ENCODE measurements at places on chromosomes 4 and X.

- H3K4me1 ChIP-seq = no peaks in the 10 kb centered on the region
- H3K27ac ChIP-seq = no peak overlapping the region
- no peak overlapping the region for H3K4me3 ChIP-seq
- H3K27me3 ChIP-seq = no peaks in the 10 kb centered on the region
- no peaks in the 10 kb centered on the region for H3K36me3 ChIP-seq
Observed at GRCh38 chrX:8139716-8140115, 31.4 kb downstream of the VCX2 start.

DNA sequence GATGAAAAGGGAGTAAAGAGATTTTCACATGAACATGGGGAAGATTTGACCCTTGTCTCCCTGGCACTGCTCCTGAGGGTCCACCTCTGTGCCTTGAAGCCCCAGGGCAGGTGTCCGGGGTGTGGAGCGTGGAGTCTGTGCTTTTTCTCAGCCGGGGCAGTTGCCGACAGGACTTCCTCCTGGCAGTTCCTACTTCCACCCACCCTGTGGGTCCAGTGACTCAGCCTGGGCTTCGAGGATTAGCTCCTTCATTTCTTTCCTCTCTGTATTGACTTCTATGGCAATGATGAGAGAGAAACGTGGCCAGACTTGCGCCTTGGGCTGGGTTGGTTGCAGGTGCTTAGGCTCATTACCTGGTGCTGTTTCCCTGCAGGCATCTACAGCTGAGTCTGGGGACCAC lies 35.9 kb upstream of the CLCN4 start:
- H3K27me3 ChIP-seq = no peaks in the 10 kb centered on the region
- peaks cover 44% of the 10 kb centered on the region for H3K4me1 ChIP-seq
- no peak overlapping the region for H3K27ac ChIP-seq
- peaks cover 14% of the 10 kb centered on the region for H3K36me3 ChIP-seq
- DNase-seq = no peak

GRCh38 chr4:188408244-188409030 lies 269.2 kb downstream of the TRIML1 start:
- no peaks in the 10 kb centered on the region for H3K27me3 ChIP-seq
- no peak for DNase-seq
- H3K4me1 ChIP-seq = no peaks in the 10 kb centered on the region
- no peak overlapping the region for H3K4me3 ChIP-seq
- H3K36me3 ChIP-seq = no peaks in the 10 kb centered on the region
- no peak overlapping the region for H3K27ac ChIP-seq

DNA sequence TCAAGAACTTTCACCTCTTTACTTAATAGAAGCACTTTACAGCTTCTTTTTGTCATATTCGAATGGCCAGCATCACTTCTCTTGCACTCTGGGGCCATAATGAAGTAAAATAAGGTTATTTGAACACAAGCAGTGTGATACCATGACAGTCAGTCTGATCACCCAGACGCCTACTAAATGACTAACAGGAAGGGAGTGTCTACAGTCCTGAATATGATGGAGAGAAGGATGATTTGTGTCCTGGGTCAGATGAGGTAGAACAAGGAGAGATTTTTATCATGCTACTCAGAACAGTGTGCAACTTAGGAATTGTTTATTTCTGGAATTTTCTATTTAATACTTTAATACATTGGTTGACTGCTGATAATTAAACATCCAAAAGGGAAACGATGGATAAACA lies 284.2 kb upstream of the F9 start:
- no peaks in the 10 kb centered on the region for H3K36me3 ChIP-seq
- no peak overlapping the region for H3K4me3 ChIP-seq
- H3K27ac ChIP-seq = no peak overlapping the region
- no peaks in the 10 kb centered on the region for H3K27me3 ChIP-seq
- H3K4me1 ChIP-seq = no peaks in the 10 kb centered on the region

- H3K27ac ChIP-seq = no peak overlapping the region
- no peak overlapping the region for H3K4me3 ChIP-seq
Observed at GRCh38 chr4:111943796-111944203, 201.5 kb upstream of the FAM241A start.

GRCh38 chr4:3747581-3747904 lies 18.6 kb upstream of the ADRA2C start:
- H3K4me3 ChIP-seq = no peak overlapping the region
- H3K27ac ChIP-seq = no peak overlapping the region
- no peaks in the 10 kb centered on the region for H3K4me1 ChIP-seq

- H3K4me3 ChIP-seq = no peak overlapping the region
- no peak for DNase-seq
- peaks cover 12% of the 10 kb centered on the region for H3K36me3 ChIP-seq
- H3K4me1 ChIP-seq = no peaks in the 10 kb centered on the region
- H3K27ac ChIP-seq = no peak overlapping the region
- no peaks in the 10 kb centered on the region for H3K27me3 ChIP-seq
Observed at GRCh38 chrX:3651277-3651676, 62.2 kb downstream of the PRKX start.

DNA sequence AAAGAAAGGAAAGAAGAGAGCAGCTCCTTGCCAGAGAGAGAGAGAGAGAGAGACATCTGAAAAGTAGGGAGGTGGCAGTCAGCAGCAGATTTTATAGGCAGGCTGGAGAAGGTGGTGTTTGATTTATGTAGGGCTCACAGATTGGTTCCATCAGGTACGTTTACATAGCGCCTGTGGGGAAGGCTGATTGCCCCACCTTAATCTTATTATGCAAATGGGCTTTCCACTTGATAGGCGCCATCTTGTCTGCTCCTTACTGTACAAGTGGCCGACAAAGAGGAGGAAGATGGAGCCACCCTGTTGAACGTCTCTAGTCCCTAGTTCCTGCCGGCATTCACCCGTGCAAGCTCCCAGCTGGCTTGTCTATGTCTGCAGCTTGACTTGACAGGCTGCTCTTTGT lies 49.1 kb upstream of the DHRSX start:
- no peaks in the 10 kb centered on the region for H3K4me1 ChIP-seq
- H3K27ac ChIP-seq = no peak overlapping the region
- DNase-seq = no peak
- H3K36me3 ChIP-seq = no peaks in the 10 kb centered on the region
- no peak overlapping the region for H3K4me3 ChIP-seq

DNA sequence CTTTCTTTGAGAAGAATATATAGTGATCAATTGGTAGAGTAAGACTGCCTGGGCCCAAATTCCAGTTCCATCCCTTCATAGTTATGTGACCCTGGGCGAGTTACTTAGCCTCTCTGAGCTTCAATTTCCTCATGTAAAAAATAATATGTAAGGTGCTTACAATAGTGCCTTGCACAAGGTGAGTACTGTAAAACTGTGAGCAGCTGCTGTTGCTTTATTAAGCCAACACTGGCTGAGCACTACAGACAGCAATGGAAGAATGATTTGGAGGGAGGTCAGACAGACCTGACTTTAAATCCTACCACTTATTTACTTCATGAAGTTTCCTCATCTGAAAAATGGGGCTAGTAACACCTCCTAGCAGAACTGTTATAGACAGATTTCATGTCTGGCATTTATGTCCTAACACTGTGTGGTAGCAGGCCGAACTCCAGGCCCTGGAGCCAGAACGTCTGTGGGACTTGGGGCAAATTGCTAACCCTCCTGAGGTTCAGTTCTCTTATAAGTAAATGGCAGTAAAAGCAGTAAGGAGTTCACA lies 53.8 kb downstream of the RNF150 start:
- H3K27me3 ChIP-seq = no peaks in the 10 kb centered on the region
- no peak for DNase-seq
- H3K27ac ChIP-seq = no peak overlapping the region
- H3K4me3 ChIP-seq = no peak overlapping the region
- H3K36me3 ChIP-seq = no peaks in the 10 kb centered on the region

- no peak overlapping the region for H3K27ac ChIP-seq
- no peaks in the 10 kb centered on the region for H3K27me3 ChIP-seq
- no peaks in the 10 kb centered on the region for H3K4me1 ChIP-seq
- DNase-seq = no peak
- no peaks in the 10 kb centered on the region for H3K36me3 ChIP-seq
- H3K4me3 ChIP-seq = no peak overlapping the region
Observed at GRCh38 chrX:29962061-29962460, 253.3 kb upstream of the MAGEB2 start.

DNA sequence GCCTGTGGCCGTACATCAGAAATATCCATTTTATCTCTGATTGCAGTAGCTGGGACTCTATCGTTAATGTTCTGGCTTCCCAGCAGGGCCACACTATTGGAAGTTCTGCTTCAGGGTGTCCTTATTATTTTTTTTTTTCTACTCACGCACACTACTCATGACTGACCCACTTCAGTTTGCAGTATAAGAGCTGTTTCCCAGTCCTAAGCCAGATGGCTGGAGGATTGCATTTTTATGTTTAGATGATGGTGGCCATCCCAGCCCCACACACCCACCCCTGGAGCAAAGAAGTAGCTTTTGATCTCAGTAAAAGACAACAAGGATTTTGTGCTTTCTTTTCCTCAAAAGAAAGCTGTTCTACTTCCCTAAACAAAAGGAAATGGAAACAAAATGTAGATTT lies 557.0 kb upstream of the GALNTL6 start:
- H3K27ac ChIP-seq = no peak overlapping the region
- H3K4me1 ChIP-seq = no peaks in the 10 kb centered on the region
- no peak for DNase-seq
- no peaks in the 10 kb centered on the region for H3K36me3 ChIP-seq
- no peaks in the 10 kb centered on the region for H3K27me3 ChIP-seq
- no peak overlapping the region for H3K4me3 ChIP-seq

DNA sequence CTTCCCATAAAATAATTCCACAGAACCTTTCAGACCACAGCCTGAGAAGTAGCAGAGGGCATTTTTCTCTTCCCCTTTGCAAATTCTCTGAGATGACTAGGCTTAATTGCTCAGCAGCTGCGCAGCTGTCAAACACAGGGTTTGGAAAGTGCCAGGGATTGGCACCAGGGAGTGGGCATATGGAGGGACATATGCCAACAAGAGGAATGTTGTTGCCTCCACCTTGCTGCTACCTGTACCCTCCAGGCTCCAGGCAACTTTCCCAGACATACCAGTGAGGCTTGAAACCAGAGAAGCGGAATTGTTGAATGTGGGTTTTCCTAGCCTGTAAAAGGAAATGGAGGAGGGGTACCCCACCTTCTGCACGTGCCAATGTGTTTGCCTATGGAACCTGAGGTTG lies 256.2 kb upstream of the GPR101 start:
- no peak overlapping the region for H3K4me3 ChIP-seq
- DNase-seq = no peak
- H3K4me1 ChIP-seq = no peaks in the 10 kb centered on the region
- H3K36me3 ChIP-seq = no peaks in the 10 kb centered on the region

DNA sequence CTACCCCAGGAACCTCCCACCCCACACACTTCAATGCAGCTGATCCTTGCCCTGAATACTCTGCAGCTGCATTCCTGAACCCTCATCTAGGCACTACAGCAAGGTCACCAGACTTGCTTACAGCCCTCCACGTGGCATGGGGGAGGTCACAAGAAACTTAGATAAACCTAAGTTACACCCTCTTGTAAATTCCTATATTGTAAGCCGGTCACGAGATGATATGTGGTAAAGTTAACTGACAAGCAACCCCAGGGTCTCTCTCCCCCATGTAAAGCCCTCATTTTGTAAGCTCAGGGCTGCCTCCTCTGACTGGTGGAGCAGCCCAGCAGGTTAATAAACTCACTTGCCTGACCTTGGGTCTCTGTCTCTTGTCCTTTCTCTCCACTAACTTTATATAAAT lies 570.7 kb downstream of the PCDH7 start:
- no peak for DNase-seq
- no peaks in the 10 kb centered on the region for H3K36me3 ChIP-seq
- H3K27me3 ChIP-seq = no peaks in the 10 kb centered on the region
- H3K27ac ChIP-seq = no peak overlapping the region
- no peak overlapping the region for H3K4me3 ChIP-seq
- H3K4me1 ChIP-seq = no peaks in the 10 kb centered on the region

DNA sequence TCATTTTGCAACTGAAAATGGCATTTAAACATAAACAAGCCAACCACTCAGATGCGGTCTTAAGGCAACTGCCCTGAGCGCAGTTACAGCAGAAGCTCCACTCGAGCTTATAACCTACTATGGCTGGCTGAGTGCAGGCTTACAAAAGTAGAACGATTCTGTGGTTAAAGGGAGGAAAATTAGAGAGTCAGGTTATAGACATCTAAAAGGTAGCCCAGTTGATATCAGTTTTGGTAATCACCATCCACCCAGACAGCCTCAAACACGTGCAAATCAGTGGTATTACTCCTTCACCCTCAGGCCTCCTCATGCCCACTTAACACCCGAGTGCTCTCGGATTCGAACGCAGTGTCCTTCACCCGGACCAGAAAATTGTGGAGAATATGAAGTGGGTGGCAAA lies 3.1 kb downstream of the LEF1 start:
- H3K27ac ChIP-seq = peak overlapping the region; percentile 95
- H3K27me3 ChIP-seq = peaks cover 8% of the 10 kb centered on the region
- no peak for DNase-seq
- H3K36me3 ChIP-seq = peaks cover 20% of the 10 kb centered on the region

DNA sequence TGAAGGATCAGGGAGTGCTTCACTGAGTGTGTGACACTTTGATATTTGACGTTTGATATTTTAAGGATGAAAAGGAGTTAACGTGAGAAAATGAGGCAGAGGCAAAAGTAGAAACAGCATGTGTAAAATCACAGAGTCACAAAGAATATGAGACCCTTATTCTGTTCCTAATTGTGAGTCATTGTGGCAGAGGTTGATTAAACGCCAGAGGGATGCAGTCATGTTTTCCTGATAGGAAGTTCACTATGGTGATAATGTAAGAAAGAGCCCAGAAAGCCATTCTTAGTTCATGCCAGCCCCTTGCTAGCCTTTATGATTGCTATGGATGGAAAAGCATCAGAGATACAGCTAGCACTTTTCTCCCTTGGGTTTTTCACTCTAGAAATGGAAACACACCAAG lies 33.5 kb upstream of the IGSF1 start:
- H3K4me3 ChIP-seq = no peak overlapping the region
- no peaks in the 10 kb centered on the region for H3K4me1 ChIP-seq
- DNase-seq = no peak
- H3K36me3 ChIP-seq = no peaks in the 10 kb centered on the region
- H3K27me3 ChIP-seq = no peaks in the 10 kb centered on the region
